Effector CD4-positive, alpha-beta T cell (primary cell): ENCODE measurements at places on chromosomes 16 and 17.

DNA sequence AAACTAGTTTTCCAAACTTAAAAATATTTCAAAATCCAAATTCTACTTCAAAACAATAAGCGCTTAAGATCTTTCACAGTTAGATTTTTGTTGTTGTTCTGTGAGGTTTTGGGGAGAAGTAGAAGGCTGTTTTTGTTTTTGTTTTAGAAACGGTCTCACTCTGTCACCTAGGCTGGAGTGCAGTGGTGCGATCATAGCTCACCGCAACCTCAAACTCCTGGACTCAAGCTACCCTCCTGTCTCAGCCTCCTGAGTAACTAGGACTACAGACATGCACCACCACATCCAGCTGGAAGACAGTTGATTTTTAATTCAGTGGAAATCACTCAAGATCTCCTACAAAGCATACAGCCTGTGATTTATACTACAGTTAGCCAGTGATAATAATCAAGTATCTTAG lies 2.7 kb downstream of the SHCBP1 start:
- DNase-seq, result no peak

- no peak for DNase-seq
Observed at GRCh38 chr17:28368306-28368831, 1.7 kb downstream of the VTN start.

DNA sequence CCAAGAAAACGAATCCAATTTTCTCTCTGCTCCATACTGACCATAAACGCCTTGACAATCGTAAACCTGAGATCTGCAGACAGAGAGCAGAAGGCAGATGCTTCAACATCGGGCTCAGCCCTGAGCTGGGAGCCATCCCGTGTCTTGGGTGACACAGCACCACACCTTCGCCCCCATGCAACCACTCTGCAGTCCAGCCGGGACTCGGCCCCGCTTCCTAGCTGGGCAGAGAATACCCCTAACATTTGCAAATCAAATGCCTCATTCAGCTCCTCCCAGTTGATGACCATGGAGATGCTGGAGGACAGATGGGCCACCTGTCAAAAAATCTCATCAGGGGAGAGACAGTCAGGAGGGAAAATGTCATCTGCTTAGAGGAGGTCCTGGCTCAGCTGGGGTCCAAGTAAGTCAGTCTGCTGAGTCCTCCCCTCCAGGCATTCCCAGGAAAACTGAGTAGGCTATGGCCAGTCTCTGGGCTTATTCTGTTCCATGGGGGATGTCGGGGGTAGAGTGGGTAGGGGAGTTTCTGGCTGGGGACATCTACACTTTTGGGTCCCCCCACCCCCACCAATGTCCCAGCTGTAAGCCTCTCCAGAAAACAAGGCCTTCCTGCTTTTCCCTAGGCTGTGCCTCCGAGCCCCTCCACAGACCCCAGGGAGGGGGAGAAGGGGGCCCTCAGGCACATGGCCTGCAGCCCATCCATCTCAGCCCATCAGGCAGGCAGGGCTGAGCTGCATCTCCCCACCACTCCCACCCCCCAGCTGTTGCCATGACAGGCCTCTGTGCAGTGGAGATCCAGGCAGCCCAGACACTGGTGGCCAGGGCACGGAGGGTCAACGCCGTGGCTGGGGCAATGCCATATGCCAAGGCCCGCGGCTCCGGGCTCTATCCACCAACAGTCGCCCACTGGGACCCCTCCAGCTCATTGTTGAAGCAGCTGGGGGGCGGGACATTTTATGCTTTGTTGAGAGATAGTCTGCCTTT lies 158.6 kb downstream of the AXIN2 start:
- no peak for DNase-seq

- no peak for DNase-seq
Observed at GRCh38 chr16:46785076-46785845, 37.1 kb upstream of the MYLK3 start.

DNA sequence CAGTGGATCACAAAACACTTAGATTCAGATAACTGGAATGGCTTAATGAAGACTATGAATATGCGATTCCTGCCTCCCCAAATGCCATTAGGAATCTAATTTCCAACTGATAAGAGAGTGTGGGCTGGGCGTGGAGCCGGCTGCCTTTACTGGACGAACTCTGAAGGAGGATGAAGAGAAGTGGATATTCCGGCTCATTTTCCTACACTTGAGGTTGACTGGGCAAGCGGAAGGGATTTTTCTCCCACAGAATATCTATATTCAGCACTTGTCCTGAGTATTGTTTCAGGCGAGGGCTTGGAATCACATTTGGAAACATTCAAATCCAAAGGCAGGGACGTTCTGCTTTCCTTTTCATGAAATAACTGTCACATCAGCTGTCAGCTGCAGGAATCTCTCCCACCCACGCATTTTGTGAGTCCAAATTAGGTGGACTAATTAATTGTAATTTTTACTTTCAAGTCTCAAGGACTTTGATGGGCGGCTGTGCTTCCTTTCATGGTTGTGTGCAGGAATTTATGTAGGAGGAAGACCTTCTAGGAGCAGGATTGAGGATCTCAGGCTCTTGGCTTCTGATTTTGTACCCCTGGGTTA lies 138.5 kb downstream of the PITPNC1 start:
- no peak for DNase-seq

- DNase-seq, result no peak
Observed at GRCh38 chr16:85649411-85650134, 36.5 kb downstream of the GSE1 start.

GRCh38 chr16:78096386-78096785 lies 3.1 kb upstream of the WWOX start:
- DNase-seq, result no peak

DNA sequence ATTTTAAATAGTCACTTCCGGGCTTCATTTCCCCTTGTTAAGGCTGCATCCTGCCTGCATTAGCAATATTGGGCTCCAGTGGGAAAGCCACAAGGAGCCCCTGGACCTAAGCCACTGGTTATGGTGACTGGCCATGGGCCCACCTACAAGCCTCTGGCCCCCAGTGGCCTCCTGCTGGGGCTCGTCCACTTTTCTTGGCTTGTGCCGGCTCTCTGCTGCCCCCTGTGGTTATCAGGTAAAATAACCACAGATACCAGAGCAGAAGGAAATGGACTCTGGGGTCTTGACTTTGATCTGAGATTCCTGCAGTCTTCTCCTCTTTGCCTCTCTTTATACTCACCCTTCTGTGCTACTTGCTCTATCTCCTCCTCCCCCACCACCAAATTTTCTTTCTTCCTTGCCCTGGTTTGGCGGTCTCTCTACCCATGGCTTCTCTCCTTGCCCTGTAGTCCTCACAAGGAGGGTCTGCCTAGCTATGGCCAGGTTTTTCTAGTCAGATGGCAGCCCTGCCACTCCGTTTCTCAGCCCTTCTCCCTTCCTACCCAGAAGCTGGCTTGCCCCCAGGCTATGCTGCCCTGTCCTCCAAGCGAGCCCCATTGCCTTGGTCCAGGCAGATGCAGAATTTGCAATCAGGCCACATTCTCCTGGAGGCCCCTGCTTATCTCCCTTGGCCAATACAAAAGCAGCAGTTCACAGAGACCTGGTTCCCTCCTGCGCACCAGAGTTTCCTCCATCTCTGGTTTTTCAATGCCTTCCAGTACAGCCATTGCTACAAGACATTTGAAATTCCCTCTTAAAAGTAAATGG lies 82.9 kb upstream of the RCVRN start:
- DNase-seq, result no peak

GRCh38 chr16:89853306-89853993 lies 19.9 kb upstream of the TCF25 start:
- DNase-seq, result no peak

DNA sequence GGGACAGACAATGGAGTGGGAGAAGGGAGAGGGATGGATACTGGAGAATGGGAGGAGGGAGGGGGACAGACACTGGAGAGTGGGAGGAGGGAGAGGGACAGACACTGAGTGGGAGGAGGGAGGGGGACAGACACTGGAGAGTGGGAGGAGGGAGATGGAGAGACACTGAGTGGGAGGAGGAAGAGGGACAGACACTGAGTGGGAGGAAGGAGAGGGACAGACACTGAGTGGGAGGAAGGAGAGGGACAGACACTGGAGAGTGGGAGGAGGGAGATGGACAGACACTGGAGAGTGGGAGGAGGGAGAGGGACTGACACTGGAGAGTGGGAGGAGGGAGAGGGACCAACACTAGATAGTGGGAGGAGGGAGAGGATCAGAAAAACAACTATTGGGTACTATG lies 426.7 kb upstream of the PMFBP1 start:
- DNase-seq, result no peak

DNA sequence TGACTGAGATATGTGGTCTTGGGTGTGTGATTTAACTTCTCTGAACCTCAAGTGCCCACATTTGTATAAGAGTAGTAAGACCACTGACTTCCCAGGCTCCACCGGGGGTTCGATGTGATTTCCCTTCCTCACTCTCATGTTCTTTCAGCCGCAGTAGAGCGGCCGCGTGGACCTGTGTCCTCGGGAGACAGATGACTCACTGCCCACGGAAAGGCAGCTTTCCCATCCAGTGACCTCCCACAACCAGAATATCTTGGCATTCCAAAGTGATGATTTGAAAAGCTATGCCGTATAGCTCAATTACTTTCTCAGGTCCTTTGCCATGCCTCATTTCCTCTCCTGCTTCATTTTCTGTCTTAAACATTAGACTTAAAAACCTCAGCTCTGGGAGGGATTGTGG lies 73.6 kb downstream of the IL21R start:
- no peak for DNase-seq

- no peak for DNase-seq
Observed at GRCh38 chr16:2854700-2855309, 3.2 kb downstream of the PRSS22 start.
